ENCODE measurements at places on chromosomes 13 and 19.

DNA sequence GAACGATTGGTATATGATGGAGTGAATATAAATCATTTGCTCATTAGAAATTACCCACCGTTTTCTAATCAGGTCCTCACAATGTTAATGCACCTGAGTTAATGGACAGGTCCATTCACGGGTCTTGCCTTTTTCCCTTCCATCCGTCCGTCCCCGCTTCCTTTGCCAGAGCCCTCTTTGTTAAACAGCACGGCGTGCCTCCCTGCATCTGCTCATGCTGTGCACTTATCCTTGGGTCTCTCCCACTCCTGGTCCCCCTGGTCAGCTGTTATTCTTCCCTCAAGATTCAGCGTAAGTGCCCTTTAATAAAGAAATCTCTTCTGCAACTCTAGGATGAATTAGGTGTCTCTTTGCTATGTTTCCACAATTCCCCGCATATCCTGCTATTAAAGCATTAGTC, 324.5 kb downstream of the DNAJC15 start:
- H3K4me3 ChIP-seq = no peak overlapping the region
- H3K4me1 ChIP-seq = no peaks in the 10 kb centered on the region
- DNase-seq = no peak
- H3K27ac ChIP-seq = no peak overlapping the region
- H3K27me3 ChIP-seq = no peaks in the 10 kb centered on the region

DNA sequence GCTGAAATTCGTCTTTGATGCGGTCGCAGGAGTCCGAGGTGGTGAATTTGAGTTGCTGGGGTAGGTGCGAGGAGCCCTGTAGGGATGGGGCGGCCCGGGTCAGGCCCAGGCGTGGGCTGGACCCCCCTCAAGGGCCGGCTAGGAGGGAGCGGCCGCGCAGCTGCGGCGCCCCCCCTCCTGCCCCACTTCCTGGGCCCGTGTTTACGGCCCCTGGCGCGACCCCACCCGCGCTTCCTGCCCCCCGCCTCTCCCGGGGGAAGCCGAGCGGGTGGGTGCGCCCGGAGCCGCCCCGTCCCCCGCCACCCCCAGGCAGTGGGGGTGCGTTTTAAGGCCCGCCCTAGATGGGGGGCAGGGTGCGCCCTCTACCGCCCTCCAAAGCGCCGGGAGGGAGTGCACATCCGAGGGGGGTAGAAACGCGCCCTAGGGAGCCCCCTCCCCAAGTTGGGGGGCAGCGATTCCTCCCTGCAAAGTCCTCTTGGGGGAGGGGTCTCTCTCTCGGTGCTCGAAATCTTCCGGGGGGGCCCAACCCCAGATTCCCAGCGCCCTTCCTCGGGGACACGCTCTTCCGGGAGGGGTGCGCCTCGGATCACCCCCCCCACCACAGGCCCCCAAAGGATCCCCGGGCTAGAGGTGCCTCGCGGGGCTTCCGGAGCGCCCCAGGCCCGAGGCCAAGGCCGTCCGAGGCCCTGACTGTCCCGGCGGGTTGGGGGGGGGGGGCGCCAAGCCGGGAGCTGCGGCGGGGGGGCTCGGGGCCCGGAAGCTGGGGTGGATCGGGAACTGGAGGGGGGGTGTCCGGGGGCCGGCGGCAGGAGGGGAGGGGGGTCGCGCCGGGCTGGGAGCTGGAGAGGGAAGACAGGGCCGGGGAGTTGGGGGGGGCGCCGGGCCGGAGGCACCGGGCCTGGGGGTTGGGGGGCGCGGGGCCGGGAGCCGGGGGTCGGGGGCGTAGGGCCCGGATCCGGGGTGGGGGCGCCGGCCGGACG, 823 bp downstream of the TLE5 start:
- H3K27me3 ChIP-seq = no peaks in the 10 kb centered on the region
- peak overlapping the region; percentile 24 for H3K27ac ChIP-seq
- DNase-seq = peak; percentile 83
- H3K4me1 ChIP-seq = peaks cover 37% of the 10 kb centered on the region

GRCh38 chr19:15161028-15161984, 39.5 kb downstream of the NOTCH3 start:
- no peaks in the 10 kb centered on the region for H3K4me1 ChIP-seq
- H3K27ac ChIP-seq = no peak overlapping the region
- DNase-seq = no peak
- H3K4me3 ChIP-seq = no peak overlapping the region
- peaks cover 14% of the 10 kb centered on the region for H3K36me3 ChIP-seq

DNA sequence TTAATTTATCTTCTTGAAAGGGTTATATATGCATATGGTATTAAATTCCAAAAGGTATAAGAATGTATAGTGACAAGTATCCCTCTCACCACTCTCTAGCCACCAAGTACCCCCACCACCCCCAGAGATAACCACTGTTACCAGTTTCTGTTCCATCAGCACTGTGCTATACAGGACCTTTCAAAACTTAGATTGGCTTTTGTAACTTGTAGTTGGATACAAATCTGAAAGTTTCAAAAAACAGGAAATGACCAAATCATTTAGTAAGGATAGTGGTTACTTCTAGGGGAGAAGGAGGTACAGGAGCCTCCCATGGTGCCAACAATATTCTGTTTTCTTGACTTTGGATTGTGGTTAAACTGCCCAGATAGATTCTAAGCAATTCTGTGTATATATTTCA, 56.7 kb downstream of the AKAP11 start:
- H3K27ac ChIP-seq = no peak overlapping the region
- H3K27me3 ChIP-seq = no peaks in the 10 kb centered on the region
- peak overlapping the region; percentile 36 for H3K4me3 ChIP-seq
- DNase-seq = no peak
- peaks cover 18% of the 10 kb centered on the region for H3K4me1 ChIP-seq
- H3K36me3 ChIP-seq = no peaks in the 10 kb centered on the region

DNA sequence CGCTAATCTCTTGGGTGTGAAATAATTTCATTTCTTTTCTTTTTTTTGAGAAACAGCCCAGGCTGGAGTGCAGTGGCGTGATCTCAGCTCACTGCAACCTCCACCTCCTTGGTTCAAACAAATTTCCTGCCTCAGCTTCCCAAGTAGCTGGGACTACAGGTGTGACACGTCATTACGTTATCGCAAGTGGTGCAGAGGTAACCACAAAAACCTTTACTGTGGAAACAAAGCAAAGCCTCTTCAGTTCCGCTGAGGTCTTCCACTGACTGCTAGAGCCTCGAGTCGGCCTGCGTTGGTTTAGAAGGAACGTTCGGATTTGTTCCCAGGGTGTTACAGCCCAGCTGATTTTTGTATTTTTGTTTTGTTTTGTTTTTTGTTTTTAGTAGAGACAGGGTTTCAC, 2.0 kb upstream of the ZNF784 start:
- H3K27ac ChIP-seq = no peak overlapping the region
- no peak for DNase-seq
- H3K27me3 ChIP-seq = peaks cover 4% of the 10 kb centered on the region

GRCh38 chr19:18280247-18281081, 958 bp downstream of the JUND start:
- H3K36me3 ChIP-seq = peaks cover 18% of the 10 kb centered on the region
- H3K27me3 ChIP-seq = no peaks in the 10 kb centered on the region
- DNase-seq = peak; percentile 87
- H3K4me1 ChIP-seq = peaks cover 50% of the 10 kb centered on the region
- peak overlapping the region; percentile 98 for H3K4me3 ChIP-seq

DNA sequence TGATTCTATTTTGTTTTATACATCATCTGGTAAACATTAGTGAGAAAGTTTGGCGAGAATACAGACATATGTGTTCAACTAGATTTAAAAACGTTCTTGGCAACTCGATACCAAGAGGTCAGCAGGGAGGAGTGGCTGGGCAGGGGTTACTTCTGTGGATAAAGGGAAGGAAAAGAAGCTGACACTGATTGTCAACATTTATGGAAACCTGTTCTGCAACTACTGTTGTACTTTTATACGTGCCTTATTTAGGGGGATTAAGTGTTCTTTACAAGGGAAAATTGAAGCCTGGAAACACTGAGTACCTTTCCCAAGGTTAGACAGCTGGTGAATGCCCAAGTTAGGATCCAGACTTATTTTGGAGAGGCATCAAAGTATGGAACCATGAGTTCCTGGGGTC, 65.0 kb downstream of the MTUS2 start:
- H3K27ac ChIP-seq = no peak overlapping the region
- no peaks in the 10 kb centered on the region for H3K36me3 ChIP-seq
- H3K27me3 ChIP-seq = no peaks in the 10 kb centered on the region
- H3K4me3 ChIP-seq = no peak overlapping the region
- no peak for DNase-seq
- H3K4me1 ChIP-seq = no peaks in the 10 kb centered on the region

- H3K36me3 ChIP-seq = peaks cover 12% of the 10 kb centered on the region
- DNase-seq = no peak
- no peak overlapping the region for H3K4me3 ChIP-seq
- no peak overlapping the region for H3K27ac ChIP-seq
- H3K4me1 ChIP-seq = peaks cover 2% of the 10 kb centered on the region
These were observed 38.0 kb downstream of the KCTD4 start for GRCh38 chr13:45162821-45163220.

DNA sequence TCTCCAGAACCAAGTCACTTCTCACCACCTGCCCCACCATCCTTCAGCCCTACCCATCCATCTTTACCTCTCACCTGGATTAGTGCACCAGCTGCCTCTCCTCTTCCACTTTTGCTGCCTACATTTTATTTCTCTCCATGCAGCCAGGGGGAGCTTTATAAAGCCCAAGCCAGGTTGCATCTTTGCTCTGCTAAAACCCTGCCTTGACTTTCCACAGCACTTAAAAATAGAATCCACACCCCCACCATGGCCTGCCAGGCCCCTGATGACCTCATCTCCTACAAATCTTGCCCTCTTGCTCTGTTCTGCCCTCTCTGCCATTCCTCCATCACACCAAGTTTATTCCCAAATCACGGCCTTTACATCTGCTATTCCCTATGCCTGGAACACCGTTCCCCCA, 1.8 kb downstream of the HOOK2 start:
- H3K36me3 ChIP-seq = no peaks in the 10 kb centered on the region
- H3K4me3 ChIP-seq = peak overlapping the region; percentile 61
- no peak for DNase-seq
- H3K4me1 ChIP-seq = peaks cover 23% of the 10 kb centered on the region
- peak overlapping the region; percentile 85 for H3K27ac ChIP-seq
- no peaks in the 10 kb centered on the region for H3K27me3 ChIP-seq

DNA sequence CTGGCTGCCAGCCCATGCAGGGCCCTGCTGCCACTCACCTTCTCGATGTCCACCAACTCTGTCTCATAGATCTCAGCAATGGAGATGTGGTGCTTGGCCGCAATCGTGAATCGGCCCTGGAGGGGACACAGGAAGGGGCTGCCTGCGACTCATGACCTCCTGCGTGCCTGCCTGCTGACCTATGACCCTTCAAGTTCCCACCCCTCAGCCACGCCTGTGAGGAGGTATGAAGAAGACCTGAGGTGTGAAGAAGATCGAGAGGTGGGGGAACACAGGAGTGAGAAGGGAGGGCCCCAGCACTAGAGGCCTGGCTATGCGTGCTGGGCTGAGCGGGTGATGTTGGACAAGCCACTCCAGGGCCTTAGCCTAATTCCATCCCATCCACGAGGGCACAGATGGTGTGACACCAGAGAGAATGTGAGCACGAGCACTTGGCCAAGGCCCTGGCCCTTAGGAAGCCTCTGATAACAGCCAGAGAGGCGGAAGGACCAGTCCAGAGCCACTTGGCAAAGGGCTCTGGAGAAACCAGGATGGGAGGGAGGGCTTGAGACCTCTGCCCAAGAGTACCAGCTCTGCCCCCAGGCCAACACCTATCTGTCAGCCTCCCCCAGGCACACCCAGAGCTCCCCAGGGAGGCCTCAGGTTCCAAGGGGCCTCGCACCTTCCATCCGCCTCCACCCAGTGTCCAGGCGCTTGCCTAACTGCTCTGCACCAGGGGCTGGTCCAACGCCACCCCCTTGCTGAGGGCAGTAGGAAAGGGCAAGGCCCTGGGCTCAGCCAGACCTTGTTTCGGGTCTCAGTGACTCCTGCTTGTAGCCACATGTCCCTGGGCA, 9.6 kb upstream of the KPTN start:
- DNase-seq = no peak
- H3K27ac ChIP-seq = no peak overlapping the region
- H3K27me3 ChIP-seq = no peaks in the 10 kb centered on the region
- no peak overlapping the region for H3K4me3 ChIP-seq

DNA sequence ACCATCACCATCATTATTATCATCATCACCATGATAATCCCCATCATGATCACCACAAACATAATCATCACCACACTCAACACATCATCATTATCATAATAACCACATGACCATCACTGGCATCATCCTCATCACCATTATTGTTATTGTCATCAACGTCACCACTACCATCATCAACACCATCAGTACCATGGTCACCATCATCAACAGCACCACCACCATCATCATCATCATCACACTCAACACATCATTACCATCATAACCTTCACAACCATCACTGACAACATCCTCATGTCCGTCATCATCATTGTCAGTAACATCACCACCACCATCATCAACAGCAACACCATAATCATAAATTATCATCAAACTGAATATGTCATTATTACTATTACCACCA, 73.2 kb downstream of the MBD3L1 start:
- no peak for DNase-seq
- no peaks in the 10 kb centered on the region for H3K36me3 ChIP-seq
- H3K4me1 ChIP-seq = no peaks in the 10 kb centered on the region
- H3K27me3 ChIP-seq = no peaks in the 10 kb centered on the region

- no peak for DNase-seq
- H3K36me3 ChIP-seq = no peaks in the 10 kb centered on the region
- no peak overlapping the region for H3K27ac ChIP-seq
- H3K4me1 ChIP-seq = peaks cover 6% of the 10 kb centered on the region
- H3K27me3 ChIP-seq = peaks cover 50% of the 10 kb centered on the region
- no peak overlapping the region for H3K4me3 ChIP-seq
These were observed 10.9 kb downstream of the NCR1 start for GRCh38 chr19:54916822-54917221.

DNA sequence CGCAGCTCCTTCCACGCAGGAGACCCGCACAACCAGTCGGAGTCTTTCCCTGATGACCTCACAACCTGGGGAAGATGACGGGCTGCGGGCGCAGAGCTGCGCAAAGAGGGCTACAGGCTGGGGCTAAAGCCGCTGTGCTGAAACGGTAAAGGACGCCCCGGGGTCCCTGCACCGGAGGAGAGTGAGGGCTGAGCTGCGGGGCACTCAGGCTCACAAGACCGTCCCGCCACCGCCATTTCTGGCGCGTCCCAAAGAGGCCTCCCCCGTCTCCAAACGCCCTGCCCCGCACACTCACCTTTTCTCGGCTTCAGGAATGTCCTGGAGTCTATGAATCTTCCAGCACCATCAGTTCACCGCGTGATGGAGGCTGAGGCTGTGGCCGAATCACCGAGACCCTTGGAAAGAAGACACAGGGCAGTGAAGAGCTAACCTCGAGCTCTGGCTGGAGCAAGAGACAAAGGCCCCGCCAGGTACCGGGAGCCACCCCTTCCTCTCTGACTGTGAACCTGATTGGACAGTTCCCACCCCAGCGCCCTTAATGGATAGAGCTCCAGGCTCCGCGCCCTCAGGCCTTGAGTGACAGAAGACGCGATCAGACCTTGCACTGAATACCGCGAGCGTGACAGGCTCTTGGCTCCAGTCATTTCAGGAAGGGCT, 41.8 kb upstream of the ZNF429 start:
- peaks cover 6% of the 10 kb centered on the region for H3K36me3 ChIP-seq
- no peaks in the 10 kb centered on the region for H3K27me3 ChIP-seq
- peak; percentile 26 for DNase-seq
- peak overlapping the region; percentile 1 for H3K27ac ChIP-seq
- peak overlapping the region; percentile 92 for H3K4me3 ChIP-seq

Measured in naive B cell (primary cell).